ENCODE measurements at places on chromosomes 5 and 9. TPM values are rescaled to one million over a fixed set of nuclear protein-coding genes. Genes with fewer than 3 reads are reported as not detected.

GRCh38 chr9:133733421-133733795 lies 4.7 kb downstream of the SARDH start:
- no peak for DNase-seq
- no peaks in the 10 kb centered on the region for H3K36me3 ChIP-seq
- H3K4me1 ChIP-seq, result peaks cover 6% of the 10 kb centered on the region
- no peak overlapping the region for H3K4me3 ChIP-seq
- H3K27me3 ChIP-seq, result no peaks in the 10 kb centered on the region
- no peak overlapping the region for H3K27ac ChIP-seq

DNA sequence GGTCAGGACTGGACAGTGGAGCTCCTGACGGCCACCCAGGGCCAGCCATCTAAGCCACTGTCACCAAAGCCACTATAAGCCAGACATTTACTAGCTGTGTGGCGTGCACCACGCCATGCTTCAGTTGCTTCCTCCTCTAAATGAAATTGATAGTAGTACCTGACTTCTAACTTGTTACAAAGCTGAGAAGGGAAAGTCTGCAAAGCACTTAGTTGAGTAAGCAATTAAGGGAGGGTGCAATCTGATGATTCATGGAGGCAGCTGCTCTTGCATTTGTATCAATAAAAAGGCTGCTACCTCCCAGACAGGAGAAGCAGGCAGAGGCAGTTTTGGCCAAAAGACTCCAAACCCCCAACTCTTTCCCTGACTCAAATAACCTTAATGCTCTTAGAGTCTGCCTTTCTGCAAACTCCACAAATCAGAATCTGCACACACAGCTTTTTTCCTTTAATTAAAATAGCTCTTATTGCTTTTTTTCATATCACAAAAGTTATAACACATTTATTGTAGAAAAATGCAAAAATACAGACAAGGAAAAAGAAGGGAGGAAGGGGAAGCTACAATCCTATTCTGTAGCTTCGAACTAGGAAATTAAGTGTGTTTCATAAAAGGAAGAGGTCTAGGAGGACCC lies 19.3 kb upstream of the RAPGEF1 start:
- H3K27ac ChIP-seq, result no peak overlapping the region
- no peaks in the 10 kb centered on the region for H3K36me3 ChIP-seq
- H3K4me1 ChIP-seq, result no peaks in the 10 kb centered on the region
- H3K27me3 ChIP-seq, result peaks cover 27% of the 10 kb centered on the region
- no peak for DNase-seq

DNA sequence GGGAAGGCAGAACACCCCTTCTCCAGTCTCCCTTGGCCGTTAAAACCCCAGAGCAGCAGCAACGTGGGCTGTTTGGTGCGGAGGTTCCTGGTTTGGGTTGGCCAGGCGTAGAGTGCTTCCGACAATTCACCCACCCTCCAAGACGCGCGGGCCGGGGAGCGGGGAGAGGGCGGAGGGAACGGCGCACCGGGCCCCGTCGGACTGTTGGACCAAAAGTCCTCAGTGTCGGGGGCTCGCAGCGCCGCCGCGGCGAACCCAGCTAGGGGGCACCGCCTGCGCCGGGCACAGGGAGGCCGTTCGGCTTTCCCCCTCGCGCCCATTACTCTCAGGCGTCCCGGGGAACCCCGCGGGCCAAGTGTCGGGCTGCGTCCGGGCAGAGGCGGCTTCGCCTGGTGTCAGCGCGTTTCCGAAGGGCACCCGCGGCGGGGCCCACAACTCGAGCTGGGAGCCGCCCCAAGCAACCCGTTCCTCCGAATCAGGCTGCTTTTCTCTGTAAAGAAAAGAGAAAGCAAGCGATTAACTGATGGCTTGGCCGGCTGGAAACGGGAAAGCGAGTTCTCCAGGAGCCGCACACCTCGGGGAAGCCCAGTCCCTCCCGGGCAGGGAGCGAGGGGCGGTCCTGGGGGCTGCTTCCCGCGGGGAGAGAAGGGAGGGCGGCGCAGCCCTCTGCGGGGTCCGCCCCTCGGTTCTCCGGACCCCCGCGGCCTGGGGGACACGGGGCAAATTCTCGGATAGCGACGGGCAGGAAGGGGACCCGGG lies 145.5 kb downstream of the ERCC6L2 start:
- H3K36me3 ChIP-seq, result no peaks in the 10 kb centered on the region
- peak overlapping the region; percentile 39 for H3K4me3 ChIP-seq
- H3K4me1 ChIP-seq, result peaks cover 46% of the 10 kb centered on the region
- DNase-seq, result peak; percentile 86
- peak overlapping the region; percentile 85 for H3K27ac ChIP-seq
- H3K27me3 ChIP-seq, result peaks cover 30% of the 10 kb centered on the region

- H3K27me3 ChIP-seq, result no peaks in the 10 kb centered on the region
- H3K4me1 ChIP-seq, result no peaks in the 10 kb centered on the region
- no peak overlapping the region for H3K4me3 ChIP-seq
- peaks cover 89% of the 10 kb centered on the region for H3K36me3 ChIP-seq
- H3K27ac ChIP-seq, result no peak overlapping the region
Measured at GRCh38 chr5:176954050-176954449, 52.5 kb downstream of the UIMC1 start.

DNA sequence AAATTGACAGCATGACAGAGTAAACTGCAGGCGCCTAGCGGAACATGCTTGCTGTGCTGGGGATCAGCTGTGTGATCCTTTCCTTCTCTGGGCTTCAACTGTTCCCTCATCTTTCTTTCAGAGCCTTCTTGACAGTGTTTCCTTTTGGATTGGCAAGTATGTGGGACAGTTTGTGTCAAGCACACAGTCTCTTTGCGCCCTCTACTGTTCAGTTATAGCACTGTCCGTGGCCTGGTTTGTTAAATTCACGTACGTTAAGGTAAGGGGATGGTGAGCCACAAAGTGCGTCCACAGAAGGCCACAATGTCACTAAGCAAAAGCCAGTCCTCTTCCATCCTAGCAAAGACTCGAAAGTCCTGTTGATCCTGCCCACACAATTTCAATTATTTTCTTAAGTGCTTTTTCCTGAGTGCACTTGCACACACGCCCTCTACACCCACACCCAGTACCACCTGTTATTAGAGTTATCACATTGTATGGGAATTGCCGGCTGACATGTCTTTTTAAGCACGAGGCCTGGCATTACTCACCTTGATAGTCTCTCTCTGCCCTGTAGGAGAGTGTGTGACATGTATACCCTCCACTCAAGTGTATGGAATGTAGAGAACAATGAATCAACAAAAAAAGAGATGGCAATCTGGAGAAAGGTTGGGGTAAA lies 22.5 kb upstream of the PTPN3 start:
- H3K27me3 ChIP-seq, result no peaks in the 10 kb centered on the region
- DNase-seq, result no peak
- H3K4me1 ChIP-seq, result no peaks in the 10 kb centered on the region
- H3K27ac ChIP-seq, result no peak overlapping the region

DNA sequence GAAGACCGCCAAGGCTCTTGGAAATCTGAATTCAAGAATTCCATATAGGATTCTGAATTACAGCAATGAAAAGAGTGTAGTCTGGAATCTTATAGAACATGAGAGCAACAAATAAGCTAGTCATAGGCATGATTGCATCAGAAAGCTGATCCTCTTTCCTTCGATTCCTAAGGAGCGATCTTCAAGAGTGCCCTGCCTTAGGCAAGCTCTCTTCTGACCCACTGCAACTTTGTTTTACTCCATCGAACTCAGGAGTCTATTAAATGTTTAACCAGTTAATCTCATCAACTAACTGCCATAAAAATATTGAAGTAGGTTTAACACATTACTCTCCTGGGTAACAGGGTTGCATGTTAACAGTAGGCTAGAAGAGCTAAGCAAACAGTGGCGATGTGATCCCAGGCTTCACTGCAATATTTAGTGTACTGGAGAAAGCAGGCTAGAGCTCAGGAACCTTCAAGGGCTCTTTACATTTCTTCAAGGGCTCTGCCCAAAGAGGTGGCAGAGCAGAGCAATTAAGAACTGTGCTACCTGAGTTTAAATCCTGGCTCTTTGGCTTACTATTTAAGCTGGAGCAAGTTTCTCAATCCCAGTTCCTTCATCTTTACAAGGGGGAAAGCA lies 146.3 kb downstream of the RORB start:
- DNase-seq, result no peak
- H3K4me1 ChIP-seq, result no peaks in the 10 kb centered on the region
- no peak overlapping the region for H3K27ac ChIP-seq
- H3K4me3 ChIP-seq, result no peak overlapping the region
- no peaks in the 10 kb centered on the region for H3K27me3 ChIP-seq

SLC12A2 gene
- 17.5 TPM for total RNA-seq

All from spleen (tissue), 13 donors.